Left lung (tissue), 14 donors: ENCODE measurements at places on chromosomes 11 and 22. TPM values are rescaled to one million over a fixed set of nuclear protein-coding genes. Genes with fewer than 3 reads are reported as not detected.

TEX54 gene
- not detected for total RNA-seq

- no peak overlapping the region for H3K27ac ChIP-seq
- H3K4me1 ChIP-seq, result no peaks in the 10 kb centered on the region
- H3K36me3 ChIP-seq, result no peaks in the 10 kb centered on the region
- no peak overlapping the region for H3K4me3 ChIP-seq
- DNase-seq, result no peak
- no peaks in the 10 kb centered on the region for H3K27me3 ChIP-seq
Observed at GRCh38 chr11:71563406-71563805, 2.0 kb upstream of the KRTAP5-10 start.

KDELR3 gene
- 25.9 TPM for total RNA-seq

DNA sequence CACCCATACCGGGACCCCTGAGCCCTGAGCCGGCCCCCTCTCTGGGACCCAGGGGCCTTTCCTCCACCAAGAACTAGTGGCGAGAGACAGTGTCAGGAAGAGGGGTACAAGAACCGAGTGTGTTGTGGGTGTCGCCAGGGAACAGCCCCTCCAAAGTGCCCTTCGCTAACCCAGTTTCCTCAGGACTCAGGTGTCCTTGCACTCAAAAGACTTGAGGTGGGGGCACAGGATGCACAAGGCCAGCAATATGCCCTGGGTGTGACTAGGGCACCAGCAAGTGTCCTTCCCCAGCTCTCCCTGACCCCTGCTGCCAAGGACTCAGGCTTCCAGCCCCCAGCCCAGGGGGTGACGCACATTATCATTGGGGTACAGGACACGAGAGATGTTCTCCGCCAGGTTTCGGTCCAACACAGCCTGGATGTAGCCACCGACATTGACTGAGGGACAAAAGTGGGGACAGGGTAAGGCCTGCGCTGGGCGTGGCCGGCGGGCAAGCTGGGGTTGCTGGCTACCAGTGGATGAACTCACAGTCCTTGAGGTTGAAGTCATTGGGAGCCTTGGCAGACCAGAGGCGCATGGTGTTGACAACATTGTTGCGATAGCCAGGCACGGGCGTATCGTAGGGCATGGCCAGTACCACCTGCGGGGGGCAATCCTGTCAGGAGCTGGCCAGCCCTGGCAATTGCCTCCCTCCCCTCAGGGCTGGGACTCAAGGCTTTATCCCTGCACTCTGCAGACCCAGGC, 4.7 kb downstream of the PYGM start:
- DNase-seq, result peak; percentile 66
- H3K4me3 ChIP-seq, result no peak overlapping the region
- H3K27me3 ChIP-seq, result no peaks in the 10 kb centered on the region
- no peaks in the 10 kb centered on the region for H3K4me1 ChIP-seq

APOL6 gene
- 35.8 TPM for total RNA-seq

ZBTB16 gene
- total RNA-seq, result 52.5 TPM

DNA sequence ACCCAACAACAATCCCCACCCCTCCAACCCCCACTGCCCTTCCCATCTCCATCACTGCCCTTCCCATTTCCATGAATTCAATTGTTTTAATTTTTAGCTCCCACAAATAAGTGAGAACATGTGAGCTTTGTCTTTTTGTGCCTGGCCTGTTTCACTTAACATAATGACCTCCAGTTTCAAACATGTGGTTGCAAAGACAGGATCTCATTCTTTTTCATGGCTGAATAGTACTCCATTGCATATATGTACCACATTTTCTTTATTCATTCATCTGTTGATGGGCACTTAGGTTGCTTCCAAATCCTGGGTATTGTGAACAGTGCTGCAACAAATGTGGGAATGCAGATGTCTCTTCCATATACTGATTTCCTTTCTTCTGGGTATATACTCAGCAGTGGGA, 985 bp upstream of the IL2RB start:
- H3K4me3 ChIP-seq, result no peak overlapping the region
- no peak for DNase-seq
- H3K4me1 ChIP-seq, result no peaks in the 10 kb centered on the region
- H3K36me3 ChIP-seq, result no peaks in the 10 kb centered on the region

DNA sequence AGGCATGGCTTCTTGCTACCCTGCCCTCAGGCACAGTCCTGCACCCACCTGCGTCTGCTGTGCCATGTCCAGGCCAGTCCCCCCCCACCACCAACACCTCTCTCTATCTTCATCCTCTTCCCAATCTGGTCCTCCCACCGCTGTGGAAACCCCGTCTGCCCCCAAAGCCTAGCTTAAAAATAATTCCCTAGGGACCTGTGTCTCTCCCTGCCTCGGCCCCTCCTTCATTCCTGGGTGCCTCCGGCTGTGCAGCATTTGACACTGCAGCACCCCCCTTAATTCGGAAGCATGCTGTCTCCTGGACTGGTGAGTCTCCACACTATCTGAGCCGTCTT, 2.5 kb upstream of the ASCL2 start:
- no peaks in the 10 kb centered on the region for H3K36me3 ChIP-seq
- peaks cover 10% of the 10 kb centered on the region for H3K4me1 ChIP-seq
- peaks cover 19% of the 10 kb centered on the region for H3K27me3 ChIP-seq
- no peak for DNase-seq

GRCh38 chr11:121797496-121797895, 318.5 kb downstream of the BLID start:
- H3K27me3 ChIP-seq, result no peaks in the 10 kb centered on the region
- H3K27ac ChIP-seq, result no peak overlapping the region
- no peak for DNase-seq
- no peaks in the 10 kb centered on the region for H3K4me1 ChIP-seq

- H3K4me1 ChIP-seq, result no peaks in the 10 kb centered on the region
- no peak overlapping the region for H3K4me3 ChIP-seq
- DNase-seq, result peak; percentile 2
Observed at GRCh38 chr11:101478587-101479369, 105.0 kb downstream of the TRPC6 start.

IL18 gene
- 35.8 TPM for total RNA-seq

GRCh38 chr11:104343578-104343977, 179.6 kb upstream of the PDGFD start:
- no peaks in the 10 kb centered on the region for H3K27me3 ChIP-seq
- no peaks in the 10 kb centered on the region for H3K36me3 ChIP-seq
- no peaks in the 10 kb centered on the region for H3K4me1 ChIP-seq
- H3K4me3 ChIP-seq, result no peak overlapping the region

DNA sequence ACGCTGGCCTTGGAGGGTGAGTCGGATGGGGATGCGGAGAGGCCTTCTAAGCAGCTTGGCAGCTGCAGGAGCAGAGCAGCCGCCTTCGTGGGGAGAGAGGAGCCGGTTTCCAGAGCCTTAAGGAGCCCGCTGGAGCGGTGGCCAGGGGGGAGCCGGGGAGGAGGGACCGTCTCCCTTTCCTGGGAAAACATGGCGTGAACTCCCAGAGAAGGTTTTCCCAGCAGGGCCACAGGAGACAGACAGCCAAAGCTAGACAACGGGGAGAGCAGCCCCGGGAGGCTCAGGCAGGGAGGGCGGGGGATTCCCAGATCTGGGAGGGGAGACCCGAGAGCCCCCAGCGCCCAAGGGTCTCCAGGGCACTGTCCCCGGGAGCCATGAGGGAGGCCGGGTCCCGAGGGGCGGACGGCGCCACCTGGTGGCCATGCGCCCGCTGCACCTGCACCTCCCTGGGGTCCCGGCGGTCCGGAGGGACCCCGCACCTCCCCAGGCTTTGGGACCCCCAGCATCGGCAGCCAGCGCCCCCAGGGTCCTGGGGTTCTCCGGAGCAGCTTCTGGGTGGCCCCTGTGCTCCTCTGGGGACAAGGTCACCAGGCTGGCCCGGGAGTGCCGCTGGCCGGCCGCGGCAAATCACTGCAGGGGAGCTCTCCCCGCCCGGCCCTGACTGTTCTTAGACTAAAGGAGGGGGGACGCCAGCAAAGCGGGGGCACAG, 2.4 kb upstream of the SYT8 start:
- no peaks in the 10 kb centered on the region for H3K36me3 ChIP-seq
- H3K4me3 ChIP-seq, result no peak overlapping the region
- DNase-seq, result peak; percentile 37
- H3K4me1 ChIP-seq, result peaks cover 46% of the 10 kb centered on the region
- H3K27me3 ChIP-seq, result no peaks in the 10 kb centered on the region

GRCh38 chr11:2821891-2822290, 63.7 kb downstream of the CDKN1C start:
- no peak overlapping the region for H3K27ac ChIP-seq
- no peak for DNase-seq
- no peaks in the 10 kb centered on the region for H3K36me3 ChIP-seq
- peaks cover 16% of the 10 kb centered on the region for H3K4me1 ChIP-seq

- no peaks in the 10 kb centered on the region for H3K27me3 ChIP-seq
- no peak for DNase-seq
- H3K27ac ChIP-seq, result no peak overlapping the region
- peaks cover 91% of the 10 kb centered on the region for H3K4me1 ChIP-seq
Observed at GRCh38 chr11:122746050-122746478, 90.5 kb downstream of the UBASH3B start.

DNA sequence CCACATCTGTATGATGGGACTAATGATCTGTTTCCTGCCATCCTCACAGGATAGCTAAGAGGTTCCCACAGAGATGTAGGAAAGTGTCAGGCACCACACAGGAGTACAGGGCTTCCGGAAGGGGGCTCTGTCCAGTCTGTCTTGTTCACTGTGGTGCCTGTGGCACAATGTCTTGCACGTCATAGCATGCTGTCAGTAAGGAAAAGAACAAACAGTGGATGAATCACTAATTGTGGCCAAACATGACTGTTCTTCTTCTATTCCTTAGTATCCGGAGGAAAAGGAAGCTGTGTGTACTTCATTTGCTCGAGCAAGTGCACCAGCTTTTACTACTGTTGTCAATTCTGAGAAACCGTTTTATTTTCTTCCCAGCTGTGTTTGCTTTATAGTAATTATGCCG, 73.4 kb upstream of the YWHAH start:
- H3K27me3 ChIP-seq, result no peaks in the 10 kb centered on the region
- no peaks in the 10 kb centered on the region for H3K4me1 ChIP-seq
- H3K36me3 ChIP-seq, result peaks cover 45% of the 10 kb centered on the region

- H3K27me3 ChIP-seq, result no peaks in the 10 kb centered on the region
- no peaks in the 10 kb centered on the region for H3K4me1 ChIP-seq
- no peak overlapping the region for H3K4me3 ChIP-seq
- no peaks in the 10 kb centered on the region for H3K36me3 ChIP-seq
Observed at GRCh38 chr11:133608496-133608895, 76.2 kb upstream of the OPCML start.

DNA sequence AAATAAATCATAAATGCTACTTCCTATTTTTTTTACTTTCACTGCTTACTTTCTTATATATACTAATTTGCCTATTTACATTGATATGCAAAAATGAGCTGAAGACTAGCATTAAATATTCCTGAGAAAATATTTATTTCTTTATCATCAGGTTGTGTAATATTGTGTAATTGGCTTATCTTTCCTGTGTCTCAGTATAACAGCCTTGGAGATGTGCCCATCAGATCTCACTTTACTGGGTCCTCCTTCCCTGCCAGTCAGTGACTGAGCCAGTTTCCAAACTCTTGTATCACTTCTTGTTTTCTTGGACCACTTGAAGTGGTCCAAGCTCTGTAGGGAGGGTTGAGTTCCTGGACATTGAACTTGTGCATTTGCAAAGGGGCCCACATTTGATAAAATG, 900.0 kb downstream of the LUZP2 start:
- no peaks in the 10 kb centered on the region for H3K36me3 ChIP-seq
- H3K27ac ChIP-seq, result no peak overlapping the region
- H3K4me1 ChIP-seq, result no peaks in the 10 kb centered on the region

DNA sequence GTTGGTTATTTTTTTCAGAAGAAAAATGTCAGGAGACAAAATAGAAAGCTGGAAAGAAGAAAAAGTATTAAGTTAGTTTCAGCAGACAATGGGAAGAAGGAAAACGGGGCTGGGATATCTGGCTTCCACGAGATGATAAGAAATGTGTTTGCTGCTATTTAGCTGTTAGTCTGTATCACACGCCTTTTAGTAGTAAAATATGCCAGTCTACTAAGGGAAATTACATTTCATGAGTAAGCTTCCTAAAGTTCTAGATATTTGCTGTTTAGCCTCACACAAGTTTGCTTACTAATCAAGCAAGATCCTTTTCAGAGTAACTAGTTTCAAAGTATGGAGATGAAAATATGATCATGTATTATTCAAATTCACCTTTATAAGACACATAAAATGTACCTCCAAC, 1.5 kb downstream of the OR51B4 start:
- H3K27ac ChIP-seq, result no peak overlapping the region
- DNase-seq, result no peak
- H3K4me1 ChIP-seq, result no peaks in the 10 kb centered on the region
- no peaks in the 10 kb centered on the region for H3K36me3 ChIP-seq
- no peak overlapping the region for H3K4me3 ChIP-seq

COX8A gene
- total RNA-seq, result 281 TPM

DNA sequence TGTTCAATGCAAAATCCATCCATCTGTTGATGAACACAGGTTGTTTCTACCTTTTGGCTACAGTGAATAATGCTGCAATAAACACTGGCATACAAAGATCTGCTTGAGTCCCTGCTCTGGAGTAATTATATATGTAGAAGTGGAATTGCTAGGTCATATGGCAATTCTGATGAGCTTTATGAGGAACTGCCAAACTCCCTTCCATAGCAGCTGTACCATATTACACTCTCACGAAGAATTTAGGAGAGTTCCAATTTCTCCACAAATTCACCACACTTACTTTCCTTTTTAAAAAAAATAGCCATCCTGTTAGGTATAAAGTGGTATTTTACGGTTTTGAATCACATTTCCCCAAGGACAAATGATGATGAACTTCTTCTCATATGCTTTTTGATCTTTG, 62.2 kb downstream of the RSF1 start:
- H3K27me3 ChIP-seq, result no peaks in the 10 kb centered on the region
- DNase-seq, result no peak
- no peak overlapping the region for H3K4me3 ChIP-seq
- peaks cover 6% of the 10 kb centered on the region for H3K4me1 ChIP-seq
- H3K27ac ChIP-seq, result no peak overlapping the region
- H3K36me3 ChIP-seq, result no peaks in the 10 kb centered on the region

DNA sequence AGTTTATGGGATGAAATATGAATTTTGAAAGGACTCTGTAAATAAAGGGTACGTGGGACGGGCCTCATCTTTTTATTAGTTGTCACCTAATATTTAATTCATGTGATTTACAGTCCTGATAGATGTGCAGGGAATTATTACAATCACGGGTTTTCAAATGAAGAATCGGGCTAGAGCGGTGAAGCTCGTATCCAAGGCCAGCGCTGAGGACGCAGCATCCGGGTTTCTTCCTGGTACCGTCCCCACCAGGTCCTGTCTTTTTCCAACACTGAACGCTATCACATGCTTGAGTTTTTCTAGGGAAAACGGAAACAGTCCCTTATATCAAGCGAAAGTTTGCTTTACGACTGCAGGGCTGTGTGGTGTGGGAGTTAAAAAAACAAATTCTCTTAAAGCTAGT, 787 bp downstream of the SMDT1 start:
- peaks cover 52% of the 10 kb centered on the region for H3K36me3 ChIP-seq
- H3K27ac ChIP-seq, result peak overlapping the region; percentile 99
- DNase-seq, result peak; percentile 65

- no peak overlapping the region for H3K4me3 ChIP-seq
- no peaks in the 10 kb centered on the region for H3K4me1 ChIP-seq
- no peaks in the 10 kb centered on the region for H3K27me3 ChIP-seq
- no peak for DNase-seq
Observed at GRCh38 chr11:101718402-101718801, 134.6 kb upstream of the TRPC6 start.

GGTLC2 gene
- total RNA-seq, result 0.47 TPM
